ENCODE measurements at places on chromosomes 16 and 17.

DNA sequence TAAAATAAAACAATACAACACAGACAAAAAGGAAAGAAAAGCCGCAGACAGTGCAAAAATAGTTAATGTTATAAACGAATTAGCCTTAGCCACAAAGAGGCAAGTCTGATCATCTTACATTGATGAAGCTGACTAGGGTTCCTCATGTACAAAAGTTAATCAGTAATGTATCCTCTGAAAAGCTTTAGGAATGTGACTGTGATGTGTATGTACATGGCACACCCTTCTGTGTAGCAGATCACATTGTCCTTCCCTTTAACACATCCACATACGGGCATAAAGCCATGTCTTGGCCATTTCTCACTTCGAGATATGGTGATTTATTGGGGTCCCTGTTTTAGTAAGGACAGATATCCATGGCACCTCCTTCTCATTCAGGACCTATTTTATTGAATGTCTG, 1327.5 kb upstream of the CDH8 start:
- DNase-seq: no peak

DNA sequence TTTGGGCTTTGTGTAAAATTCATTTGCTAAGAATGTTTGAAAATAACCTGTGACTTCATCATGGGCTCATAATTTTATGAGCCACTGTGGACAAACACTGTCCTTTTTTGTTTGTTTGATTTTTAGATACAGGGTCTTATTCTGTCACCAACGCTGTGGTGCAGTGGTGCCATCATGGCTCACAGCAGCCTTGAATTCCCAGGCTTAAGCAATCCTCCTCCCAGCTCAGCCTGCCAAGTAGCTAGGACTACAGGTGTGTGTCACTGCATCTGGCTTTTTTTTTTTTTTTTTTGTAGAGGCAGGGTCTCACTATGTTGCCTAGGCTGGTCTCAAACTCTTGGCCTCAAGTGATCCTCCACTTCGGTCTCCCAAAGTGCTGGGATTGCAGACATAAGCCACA, 8.3 kb downstream of the TEX2 start:
- DNase-seq: no peak

GRCh38 chr16:6195966-6196365, 1098.4 kb upstream of the EEF2KMT start:
- no peak for DNase-seq

DNA sequence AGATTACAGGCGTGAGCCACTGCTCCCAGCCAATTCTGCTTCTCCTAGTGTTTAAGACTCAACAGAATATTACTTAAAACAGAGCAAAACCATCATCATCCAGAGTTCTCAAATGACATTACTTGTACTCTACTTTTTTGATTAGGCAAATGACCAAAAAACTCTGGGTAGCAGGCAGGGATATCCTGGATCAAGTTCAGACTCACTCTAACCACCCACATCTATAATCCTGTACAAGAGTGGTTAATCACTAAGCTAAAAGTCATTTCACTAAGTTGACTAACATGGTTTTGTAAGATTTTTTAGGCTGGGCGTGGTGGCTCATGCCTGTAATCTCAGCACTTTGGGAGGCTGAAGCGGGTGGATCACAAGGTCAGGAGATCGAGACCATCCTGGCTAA, 6.8 kb downstream of the NAE1 start:
- DNase-seq: no peak

DNA sequence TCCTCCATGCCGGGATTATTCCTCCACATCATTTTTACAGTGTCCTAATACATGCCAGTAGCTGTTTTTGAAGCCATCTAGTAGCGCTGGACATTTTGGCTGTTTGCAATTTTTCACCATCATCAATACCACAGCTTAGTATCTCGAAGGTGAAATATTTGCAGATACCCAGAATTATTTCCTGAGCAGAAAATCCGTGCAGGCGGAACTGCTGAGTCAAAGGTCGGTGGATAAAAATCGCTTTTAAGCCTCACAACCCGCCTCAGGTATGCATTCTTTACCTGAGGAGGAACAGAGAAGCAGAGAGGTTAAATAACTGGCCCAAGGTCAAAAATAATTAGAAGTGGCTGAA, 584 bp upstream of the TNRC6A start:
- DNase-seq: no peak

- no peak for DNase-seq
These were observed 87.7 kb downstream of the ENGASE start for GRCh38 chr17:79162012-79162963.

DNA sequence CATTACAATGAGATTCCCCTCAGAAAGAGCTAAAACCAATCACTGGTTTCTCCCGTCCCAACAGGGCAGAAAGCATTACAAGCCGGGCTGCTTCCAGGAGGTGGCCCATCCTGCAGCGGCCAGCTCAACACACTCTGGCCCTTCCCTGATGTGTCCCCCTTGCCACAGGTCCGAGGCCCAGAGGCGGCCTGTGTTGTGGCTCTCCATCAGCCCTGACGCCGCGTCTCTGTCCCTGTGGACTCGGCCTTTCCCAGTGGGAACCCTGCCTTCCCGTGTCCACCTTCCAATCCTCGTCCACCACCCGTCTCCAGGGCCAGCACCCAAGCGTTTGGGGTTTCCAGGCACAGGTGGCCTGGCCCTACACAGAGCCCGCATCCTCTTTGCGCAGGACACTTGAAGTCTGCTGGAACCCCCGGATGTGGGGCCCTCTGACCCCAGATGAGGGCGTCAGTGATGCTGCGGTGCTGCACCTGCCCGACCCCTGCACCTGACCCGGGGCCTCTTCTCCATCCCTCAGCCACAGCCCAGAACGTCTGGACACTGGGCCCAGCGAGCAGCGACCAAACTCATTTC, 21.1 kb downstream of the RAB40B start:
- DNase-seq: no peak

DNA sequence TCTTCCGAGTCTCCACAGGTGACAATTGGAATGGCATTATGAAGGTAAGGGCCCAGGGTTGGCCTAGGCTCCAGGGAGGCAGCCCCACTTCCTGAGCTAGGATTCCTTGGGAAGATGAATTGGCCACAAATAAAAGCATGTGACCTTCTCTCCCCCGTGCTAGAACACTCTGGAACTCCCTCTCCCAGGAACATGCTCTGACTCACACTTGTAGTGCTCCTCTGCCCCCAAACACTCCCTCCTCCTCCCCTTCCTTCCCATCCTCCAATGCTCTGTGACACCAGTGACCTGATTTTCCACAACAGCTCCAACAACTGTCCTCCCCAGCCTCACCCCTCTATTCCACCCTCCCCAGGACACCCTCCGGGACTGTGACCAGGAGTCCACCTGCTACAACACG, 16.4 kb upstream of the ABCC3 start:
- DNase-seq: no peak

DNA sequence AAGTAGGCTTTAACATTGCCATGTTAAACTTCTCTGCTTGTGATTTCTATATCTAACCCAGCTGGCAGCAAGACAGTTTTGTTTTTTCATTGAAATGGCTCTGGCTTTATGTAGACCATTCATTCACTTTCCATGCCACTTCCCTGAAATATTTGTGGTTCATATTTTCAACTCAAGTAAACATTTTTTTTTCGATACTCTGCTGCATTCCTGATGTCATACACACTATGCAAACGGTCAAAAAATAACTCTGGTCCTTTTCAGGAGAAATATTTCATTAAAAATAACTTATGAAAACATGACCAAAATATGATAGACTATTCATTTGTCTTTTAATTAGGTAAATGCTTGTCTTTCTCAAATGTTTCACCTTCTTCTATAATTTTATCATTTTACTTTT, 116.3 kb downstream of the USP22 start:
- DNase-seq: no peak

GRCh38 chr17:71080937-71081336, 911.6 kb downstream of the KCNJ2 start:
- no peak for DNase-seq

DNA sequence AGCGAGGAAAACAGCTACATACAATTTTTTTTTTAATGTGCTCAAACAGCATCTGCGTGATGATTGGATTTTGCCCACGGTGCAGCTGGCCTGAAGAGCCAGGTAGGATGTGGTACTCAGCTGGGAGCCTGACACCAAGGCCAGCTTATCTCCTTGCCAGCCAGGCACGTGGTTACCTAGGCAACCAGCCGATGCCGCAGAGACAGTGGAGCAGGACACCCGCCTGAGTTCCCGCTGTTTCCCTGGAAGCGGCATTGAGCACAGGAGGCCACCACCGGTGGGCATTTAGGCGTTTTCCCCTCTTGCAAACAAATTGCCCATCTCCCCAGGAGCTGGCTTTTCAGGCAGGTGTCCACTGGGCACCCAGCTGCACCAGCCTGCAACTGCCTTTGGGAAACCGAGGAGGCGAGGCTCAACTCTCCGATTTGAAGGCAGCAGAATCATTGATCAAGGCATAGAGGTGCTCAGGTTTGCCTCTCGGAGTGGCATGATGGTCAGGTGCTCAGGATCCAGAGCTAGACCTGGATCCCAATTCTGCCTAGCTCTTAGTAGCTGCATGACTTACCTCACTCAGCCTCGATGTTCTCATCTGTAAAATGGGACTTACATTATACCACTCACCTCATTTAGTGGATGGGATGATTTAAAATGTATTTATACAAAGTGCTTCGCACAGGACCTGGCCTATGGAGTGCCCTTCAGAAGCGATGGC, 137.5 kb upstream of the PLCG2 start:
- DNase-seq: no peak

DNA sequence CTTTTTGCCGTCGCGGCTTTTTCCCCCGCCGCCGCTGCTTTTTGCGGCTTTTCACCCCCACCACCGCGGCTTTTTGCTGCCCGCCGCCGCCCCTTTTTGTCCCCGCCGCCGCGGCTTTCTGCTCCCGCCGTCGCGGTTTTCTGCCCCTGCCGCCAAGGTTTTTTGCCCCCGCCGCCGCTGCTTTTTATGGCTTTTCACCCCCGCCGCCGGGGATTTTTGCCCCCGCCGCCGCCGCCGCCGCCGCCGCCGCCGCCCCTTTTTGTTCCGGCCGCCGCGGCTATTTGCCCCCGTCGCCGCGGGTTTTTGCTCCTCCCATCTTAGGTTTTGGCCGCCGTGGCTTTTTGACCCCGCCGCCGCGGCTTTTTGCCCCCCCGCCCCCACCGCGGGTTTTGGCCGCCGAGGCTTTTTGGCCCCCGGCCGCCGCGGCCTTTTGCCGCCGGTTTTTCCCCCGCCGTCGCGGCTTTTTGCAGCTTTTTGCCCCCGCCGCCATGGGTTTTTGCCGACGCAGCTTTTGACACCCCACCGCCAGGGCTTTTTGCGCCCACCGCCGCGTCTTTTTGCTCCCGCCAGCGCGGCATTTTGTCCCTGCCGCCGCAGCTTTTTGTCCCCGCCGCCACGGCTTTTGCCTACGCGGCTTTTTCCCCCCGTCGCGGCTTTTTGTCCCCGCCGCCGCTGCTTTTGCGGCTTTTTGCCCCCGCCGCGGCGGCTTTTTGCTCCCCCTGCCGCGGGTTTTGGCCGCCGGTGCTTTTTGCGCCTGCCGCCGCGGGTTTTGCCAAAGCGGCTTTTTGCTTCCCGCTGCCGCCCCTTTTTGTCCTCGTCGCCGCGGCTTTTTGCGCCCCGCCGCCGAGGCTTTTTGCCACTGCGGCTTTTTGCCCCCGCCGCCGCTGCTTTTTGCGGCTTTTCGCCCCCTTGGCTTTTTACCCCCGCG, 519.4 kb upstream of the WSB1 start:
- no peak for DNase-seq

- DNase-seq: no peak
These were observed 6.7 kb downstream of the KCNJ12 start for GRCh38 chr17:21382560-21383495.

GRCh38 chr16:566475-567372, at the start of gene NHLRC4:
NHLRC4 (plus strand) TSS chr16:567005; CDS start chr16:568048, 1,043 bp downstream.
- DNase-seq: peak; percentile 48

GRCh38 chr16:79128706-79129105, 471.8 kb downstream of the MAF start:
- no peak for DNase-seq

GRCh38 chr16:454397-454940, 29.0 kb downstream of the RAB11FIP3 start:
- DNase-seq: no peak

- no peak for DNase-seq
These were observed 54.0 kb downstream of the DUSP14 start for GRCh38 chr17:37543637-37544052.

DNA sequence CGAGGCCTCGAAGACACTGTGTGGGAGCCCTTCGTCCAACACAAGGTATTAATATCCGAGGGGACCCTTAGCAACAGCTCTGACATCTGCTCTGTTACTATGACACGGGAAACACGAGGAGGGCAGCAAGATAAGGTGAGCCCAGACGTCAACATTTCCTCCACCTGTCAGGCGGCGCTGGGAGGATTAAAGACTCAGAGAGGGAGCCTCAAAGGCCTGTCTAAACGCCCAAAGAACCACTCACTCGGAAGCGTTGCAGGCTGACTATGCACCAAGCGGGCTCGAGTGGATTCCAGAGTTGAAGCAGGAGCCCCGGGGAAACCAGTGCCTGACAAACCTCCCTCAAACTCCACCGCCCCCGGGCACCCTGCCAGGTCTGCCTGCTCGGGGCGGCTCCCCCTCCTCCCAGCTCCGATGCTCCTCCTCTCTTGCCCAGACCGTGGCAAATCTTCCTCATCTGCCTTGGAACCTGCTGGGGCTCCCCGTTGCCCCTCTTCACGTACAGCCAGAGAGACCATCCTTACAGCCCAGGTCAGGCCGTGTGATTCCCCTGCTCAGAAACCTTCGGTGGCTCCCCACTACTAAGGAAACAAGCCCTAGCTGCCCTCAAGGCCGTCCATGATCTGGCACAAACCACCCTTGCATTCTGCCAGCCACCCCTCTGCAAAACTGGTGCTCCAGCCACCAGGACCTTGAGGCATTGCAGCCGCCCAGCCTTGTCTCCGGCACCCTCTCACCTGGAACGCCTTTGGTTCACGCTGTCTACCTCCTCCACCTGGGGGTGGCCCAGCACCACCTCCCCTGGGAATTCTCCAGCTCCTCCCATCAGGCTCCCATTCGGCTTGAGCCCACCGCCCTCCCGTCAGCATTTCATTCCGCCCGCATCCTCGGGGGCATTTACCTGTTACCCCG, 16.2 kb downstream of the RPH3AL start:
- no peak for DNase-seq

DNA sequence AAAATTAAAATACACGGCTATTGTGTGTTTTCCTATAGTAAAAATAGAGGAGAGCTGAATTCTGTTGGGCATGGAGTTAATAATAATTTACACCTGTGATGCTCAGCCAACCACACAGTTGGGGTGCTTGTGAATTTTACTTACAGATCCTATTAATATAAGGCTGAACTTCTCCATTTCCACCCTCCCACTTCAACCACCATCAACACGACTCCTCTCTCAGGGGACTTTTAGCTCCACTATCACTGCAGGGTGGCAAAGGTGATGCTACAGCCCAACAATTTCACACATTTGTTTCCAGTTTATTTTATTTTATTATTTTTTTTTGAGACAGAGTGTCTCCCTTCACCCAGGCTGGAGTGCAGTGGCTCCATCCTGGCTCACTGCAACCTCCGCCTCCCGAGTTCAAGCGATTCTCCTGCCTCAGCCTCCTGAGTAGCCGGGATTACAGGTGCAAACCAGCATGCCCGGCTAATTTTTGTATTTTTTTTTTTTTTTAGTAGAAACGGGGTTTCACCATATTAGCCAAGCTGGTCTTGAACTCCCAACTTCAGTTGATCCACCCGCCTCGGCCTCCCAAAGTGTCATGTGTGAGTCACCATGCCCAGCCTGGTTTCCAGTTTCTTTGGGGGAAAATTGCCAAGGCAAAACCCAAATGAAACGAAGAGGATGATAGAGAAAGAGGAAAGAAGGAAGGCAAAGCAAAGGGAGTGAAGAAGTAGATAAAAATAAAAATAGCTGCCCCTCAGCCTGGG, 57.9 kb downstream of the GNA13 start:
- no peak for DNase-seq
